ENCODE measurements at places on chromosomes 16 and 17.

DNA sequence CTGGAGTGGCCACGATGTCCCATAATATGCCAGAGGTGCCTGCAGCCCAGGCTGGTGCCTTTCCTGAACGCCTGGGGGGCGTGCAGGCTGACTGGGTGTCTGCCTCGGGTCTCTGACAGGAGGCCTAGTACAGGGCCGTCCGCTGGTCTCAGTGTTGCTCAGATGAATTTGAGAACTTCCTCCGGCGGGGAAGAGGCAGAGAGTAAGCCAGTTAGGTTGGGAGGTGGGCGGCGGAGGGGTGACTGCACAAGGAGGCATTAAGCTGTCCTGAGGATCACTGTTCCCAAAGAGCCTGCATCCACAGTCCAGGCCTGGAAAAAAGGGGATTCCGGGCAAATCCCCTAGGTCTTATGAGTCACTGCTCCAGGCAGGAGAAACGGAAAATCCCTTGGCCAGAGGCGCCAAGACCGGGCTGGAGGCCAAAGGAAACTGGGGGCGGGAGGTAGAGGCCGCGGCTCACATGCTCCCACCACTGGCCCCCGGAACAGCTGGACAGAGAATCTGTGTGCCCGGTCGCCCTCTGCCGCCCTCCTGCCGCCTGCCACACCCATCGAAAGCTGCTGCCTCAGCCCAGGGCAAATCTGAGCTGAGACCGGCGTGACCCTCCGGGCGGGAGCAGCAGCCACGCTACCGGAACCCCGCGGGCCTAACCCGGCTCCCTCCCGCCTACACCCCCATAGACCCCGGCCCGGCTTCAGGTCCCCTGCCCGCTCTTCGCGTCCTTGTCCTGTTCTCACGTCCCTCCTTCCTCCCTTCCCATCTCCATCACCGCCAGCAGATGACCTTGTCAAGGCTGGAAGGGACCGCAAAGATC lies 1.2 kb downstream of the TRIM47 start:
- DNase-seq, result peak; percentile 73

DNA sequence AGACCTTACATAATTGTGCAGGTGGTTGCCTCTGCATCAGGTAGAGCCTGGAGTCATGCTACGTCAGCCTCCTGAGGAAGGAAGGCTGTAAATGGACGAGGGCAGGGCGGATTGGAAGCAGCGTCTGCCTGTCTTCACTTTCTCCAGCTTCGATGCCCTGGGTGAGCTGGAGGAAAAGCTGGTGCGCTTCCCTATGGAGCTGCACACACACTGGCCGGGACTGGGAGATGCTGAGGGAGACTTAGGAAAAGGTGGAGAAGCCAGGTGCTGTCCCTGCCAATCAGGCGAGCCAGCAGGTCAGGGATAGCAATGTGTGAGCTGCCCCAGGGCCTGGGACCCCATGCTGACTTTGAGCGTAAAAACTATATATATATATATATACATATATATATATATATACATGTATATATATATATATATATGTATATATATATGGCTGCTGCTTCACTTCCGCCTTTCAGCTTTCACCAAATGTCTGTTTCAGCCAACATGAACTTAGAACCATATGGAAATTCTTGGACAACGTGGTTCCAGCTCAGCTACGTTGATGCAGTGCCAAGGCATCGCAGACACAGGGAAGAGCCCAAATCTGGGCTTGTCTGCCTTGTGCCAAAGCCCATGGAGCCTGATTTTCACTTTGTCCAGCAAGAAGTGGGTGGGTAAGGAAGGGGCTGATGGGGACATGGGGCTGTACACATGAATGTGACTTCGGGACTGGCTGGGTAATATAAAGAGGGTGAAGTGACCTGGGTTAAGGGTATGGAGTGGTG lies 71.5 kb upstream of the NKD1 start:
- DNase-seq, result no peak

DNA sequence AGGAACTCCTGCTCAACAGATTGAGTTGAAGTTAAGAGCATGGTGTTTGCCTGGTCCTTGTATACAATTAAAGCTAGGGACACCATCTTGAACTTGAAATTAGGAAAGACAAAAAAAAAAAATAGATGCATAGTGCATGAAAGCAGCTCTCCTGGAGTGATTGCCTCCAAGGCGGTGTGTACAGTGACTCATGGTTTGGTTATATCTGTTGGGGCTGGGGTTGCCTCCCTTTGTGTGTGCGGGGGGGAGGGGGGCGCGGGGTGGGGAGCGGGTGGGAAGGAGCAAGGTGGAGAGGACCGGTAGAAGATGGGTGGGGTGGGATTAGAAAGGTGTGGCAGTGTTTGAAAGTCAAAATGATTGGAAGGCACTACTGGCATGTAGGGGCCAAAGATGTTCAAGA lies 3.4 kb downstream of the TMED6 start:
- DNase-seq, result no peak

- DNase-seq, result no peak
Measured at GRCh38 chr17:49990331-49990730, 4.7 kb downstream of the DLX3 start.

DNA sequence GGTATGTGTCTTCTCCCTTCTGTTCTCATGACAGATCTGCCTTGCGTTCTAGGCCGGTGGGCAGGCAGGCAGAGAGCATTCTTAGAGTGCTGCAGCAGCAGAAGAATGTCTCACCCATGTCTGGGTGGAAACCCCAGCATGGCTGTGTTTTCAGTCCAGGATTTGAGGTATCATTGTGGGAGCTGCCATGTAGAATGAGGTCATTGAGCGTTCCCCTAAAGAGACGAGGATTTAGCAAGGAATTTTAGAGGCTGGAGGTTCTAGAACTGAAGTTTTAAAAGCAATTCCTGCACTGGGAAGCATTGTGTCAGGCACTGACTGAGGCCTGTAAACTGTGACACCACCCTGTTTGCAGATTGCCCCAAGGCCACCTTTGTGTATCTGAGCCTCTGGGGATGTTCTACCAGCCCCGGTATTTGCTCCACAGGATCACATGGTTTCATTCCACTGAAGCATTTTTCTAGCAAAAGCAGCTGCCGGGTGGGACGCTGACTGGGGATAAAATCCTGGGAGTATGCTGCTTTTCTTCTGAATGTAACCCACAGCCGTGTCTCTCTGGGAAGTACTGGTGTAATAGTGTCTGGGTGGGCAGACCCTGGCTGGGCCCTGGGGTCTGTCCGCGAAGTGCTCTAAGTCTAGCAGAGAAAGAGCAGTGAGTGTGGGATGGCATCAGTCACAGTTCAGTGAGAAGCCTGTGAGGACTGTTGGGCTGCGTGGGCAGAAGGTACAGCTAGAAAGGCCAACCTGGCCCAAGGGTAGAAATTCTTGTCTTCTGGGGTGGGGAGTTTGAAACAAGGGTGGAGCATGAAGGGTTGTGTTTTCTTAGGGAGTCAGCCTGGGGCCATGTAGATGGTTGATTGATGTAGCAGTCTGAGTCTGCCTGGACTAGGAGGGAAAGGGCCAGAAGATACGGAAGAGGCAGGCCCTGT lies 30.2 kb downstream of the PLCD3 start:
- no peak for DNase-seq

GRCh38 chr17:74541176-74542111 lies 4.5 kb downstream of the CD300C start:
- DNase-seq, result no peak

GRCh38 chr17:79799538-79800324 lies 2.9 kb upstream of the CBX8 start:
- DNase-seq, result no peak

- no peak for DNase-seq
Measured at GRCh38 chr17:68777243-68777855, 176.2 kb upstream of the FAM20A start.

DNA sequence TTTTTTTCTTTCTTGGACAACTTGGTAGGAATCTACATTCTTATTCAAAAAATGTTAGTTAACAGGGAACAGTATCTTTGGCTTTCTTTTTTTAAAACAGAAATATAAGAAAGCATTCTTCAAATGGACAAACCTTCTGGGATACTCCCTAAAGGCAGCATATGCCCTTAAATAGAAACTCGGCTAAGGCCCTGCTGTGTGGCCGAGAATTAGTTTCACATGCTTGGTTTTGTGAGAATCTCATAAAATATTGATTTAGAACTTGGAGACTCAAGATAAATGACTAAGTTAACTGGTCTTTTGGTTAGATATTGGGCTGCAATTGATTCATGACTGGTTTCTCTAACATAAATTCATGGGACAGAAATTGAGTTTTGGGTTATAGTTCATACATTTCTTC lies 359.9 kb upstream of the XYLT1 start:
- DNase-seq, result no peak

- no peak for DNase-seq
Measured at GRCh38 chr17:81411305-81411704, 16.0 kb downstream of the BAHCC1 start.

Data from AG04449 (cell line).